ACHN (cell line): ENCODE measurements at places on chromosomes 6 and 20.

GRCh38 chr6:20202324-20202658 lies 10.0 kb downstream of the MBOAT1 start:
- no peak for DNase-seq

DNA sequence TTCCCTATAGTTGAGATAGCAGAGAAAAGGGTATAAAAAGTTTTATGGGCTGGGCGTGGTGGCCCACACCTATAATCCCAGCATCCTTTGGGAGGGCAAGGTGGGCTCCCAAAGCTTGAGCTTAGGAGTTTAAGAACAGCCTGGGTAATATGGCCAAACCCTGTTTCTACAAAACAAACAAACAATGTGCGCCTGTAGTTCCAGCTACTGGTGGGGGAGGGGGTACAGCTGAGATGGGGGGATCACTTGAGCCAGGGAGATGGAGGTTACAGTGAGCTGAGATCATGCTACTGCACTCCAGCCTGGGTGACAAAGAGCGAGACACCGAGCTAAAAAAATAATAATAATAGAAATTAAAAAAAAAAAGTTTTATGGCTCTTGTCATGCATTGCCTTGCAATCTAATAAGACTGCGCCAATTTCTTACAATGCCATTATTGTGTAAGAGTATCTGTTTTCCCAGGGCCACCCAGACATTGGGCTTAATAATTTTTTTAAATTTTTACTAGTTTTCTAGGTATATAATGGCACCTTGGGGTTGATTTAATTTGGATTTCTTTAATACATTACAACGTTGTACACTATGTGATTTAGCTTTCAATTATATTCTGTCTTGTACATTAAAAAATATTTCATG lies 3.9 kb downstream of the ACSS2 start:
- no peak for DNase-seq

- DNase-seq = peak; percentile 11
Observed at GRCh38 chr6:122405417-122405816, 6.0 kb downstream of the HSF2 start.

DNA sequence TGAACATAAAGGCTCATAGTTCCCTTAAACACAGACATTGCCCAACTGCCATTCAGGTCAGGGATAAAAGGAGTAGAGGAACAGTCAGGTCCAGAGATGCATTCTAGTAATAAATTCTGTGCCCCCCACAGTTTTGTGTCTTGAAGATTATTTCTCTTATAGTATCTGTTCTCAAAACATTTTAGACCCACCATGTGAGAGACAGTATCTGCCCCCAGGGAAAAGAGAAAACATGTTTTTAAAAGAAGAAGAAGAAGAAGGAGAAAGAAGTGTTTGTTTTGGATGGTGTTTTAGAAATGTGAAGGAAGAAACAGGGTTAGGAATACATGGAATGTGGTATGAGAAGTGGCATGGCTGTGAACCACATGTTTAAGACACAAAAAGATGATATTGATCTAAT lies 629.6 kb upstream of the EPHA7 start:
- no peak for DNase-seq

DNA sequence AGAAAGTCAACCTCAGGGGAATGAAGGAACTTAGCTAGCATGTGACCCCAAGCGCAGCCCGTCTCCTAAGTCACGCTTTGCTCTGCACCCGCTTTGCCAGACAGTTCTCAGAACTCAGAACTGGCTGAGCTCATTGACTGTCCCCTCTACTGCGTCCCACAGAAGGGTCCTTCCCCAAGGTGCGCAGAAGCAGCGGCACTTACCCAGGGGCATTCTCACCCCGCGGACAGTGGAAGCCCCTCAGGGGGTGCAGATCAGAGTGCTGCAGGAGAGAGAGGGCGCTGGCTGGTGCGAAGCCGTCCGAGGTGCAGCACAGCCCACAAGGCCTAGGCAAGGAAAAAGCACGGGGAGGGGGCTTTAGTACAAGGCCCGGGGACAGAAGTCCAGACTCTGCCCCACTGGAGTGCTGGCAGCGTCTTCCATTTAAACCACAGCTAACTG lies 807 bp downstream of the SNHG17 start:
- DNase-seq = no peak

- DNase-seq = no peak
Observed at GRCh38 chr6:41887331-41887751, 7.8 kb downstream of the USP49 start.

DNA sequence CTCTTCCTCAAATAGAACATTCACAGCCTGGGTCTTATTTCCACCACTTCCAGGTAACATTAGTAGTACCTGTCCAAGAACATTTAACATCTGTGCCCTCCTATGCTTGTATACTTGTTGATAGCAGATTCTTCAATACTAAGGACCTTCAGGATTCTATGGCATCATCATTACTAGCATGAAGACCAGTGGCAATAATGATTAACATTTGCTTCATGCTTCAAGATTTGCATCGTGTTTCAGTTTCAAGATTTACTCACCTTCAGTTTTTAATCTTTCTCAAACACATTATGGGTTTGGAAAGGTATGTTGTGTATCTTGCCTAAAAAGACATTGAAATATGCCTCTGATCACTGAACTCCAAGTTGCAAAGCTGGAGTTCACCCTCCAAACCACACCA lies 412.8 kb upstream of the NRSN1 start:
- no peak for DNase-seq

DNA sequence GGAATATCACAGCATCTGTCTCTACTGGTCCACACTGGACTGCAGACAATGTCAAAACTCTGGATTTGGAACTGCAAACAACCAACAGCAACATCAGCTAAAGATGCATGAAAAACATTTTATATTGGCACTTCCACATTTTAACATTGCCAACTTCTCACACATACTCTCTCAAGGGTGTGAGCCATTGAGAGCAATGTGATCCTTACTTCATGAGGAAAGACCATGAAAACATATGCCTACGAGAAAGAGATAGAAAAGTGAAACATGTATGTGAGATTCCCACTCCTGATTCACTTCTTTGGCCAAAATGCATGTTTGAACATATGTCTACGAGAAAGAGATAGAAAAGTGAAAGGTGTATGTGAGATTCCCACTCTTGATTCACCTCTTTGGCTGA lies 99.4 kb downstream of the COL12A1 start:
- DNase-seq = no peak

- DNase-seq = no peak
Observed at GRCh38 chr6:5713519-5713918, 293.2 kb downstream of the NRN1 start.

GRCh38 chr6:105263685-105264610 lies 84.1 kb upstream of the POPDC3 start:
- DNase-seq = no peak

DNA sequence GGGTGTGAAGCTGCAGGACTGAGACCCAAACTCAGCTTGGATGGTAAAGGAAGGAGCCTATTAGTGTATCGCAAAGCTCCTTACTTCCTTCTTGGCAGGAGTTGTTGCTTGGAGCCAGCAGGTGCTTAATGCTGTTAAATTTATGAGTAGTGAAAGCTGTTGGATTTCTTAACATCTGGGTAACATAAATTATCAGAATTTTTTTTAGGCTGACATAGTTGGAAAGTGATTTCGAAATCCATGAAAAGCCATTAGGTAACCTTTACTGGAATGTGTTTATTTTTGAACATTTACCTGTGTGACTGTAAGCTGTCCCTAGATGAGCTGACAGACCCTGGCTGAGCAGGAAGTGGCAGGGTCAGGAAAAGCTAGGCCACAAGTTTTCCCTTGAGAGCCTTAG lies 470.4 kb upstream of the SLC35B3 start:
- DNase-seq = no peak

GRCh38 chr6:126040826-126041225 lies 54.5 kb downstream of the TRMT11 start:
- DNase-seq = peak; percentile 73

- DNase-seq = peak; percentile 27
Observed at GRCh38 chr20:11098888-11099287, 425.1 kb upstream of the JAG1 start.

- peak; percentile 22 for DNase-seq
Observed at GRCh38 chr6:11769244-11769643, 9.4 kb downstream of the ADTRP start.

DNA sequence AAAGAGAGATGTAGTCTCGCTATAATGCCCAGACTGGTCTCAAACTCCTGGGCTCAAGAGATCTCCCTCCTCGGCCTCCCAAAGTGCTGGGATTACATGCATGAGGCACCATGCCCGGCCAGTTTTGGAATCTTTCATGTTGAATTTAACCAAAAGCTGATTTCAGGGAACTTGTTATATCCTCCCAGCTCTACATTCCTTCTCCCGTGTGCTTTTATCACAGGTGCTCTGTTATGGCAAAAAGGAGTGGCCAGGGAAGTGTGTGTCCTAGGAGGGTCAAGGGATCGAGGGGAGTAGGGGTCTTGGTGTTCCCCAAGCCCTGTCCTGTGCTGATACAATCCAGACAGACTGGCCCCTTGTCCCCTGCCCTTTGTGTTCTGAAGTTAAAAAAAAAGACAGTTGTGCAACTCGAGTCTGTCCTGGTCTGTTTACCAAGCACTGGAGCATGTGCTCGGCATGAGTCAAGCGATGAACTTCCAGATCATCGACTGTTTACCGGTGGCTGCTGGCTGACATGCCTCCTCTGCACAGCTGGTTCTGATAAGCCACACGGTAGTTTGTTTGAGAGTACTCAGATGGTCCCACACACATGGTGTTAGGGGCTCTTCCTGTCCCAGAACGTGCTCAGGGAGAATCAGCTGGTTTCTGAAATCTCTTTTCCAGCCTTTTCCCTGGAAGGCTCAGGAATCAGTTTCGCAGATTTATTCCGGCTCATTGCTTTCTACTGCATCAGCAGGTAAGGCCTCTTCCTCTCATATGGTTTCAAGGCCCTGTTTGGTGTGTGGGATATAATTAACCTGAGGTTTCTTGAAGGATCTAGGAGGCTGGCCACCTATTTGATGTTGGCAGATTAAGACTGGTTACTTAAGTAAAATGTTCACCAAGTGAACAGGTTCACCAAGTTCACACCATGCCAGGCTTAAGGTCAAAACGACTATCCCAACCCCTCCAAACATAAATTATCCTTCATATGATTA lies 52.6 kb upstream of the NAA20 start:
- peak; percentile 57 for DNase-seq

- DNase-seq = no peak
Observed at GRCh38 chr6:378090-378957, 13.2 kb upstream of the IRF4 start.

- no peak for DNase-seq
Observed at GRCh38 chr20:46341074-46342009, 33.0 kb upstream of the CDH22 start.

- DNase-seq = no peak
Observed at GRCh38 chr6:151071295-151071694, 168.5 kb upstream of the AKAP12 start.

- no peak for DNase-seq
Observed at GRCh38 chr20:46512943-46513844, at the start of gene ZNF334. TSS of gene ZNF334 (minus strand) at chr20:46513559. CDS start at chr20:46512102, 1,457 bp downstream.

GRCh38 chr6:129605967-129606366 lies 104.0 kb downstream of the ARHGAP18 start:
- no peak for DNase-seq

GRCh38 chr6:4371207-4371921 lies 236.0 kb upstream of the ECI2 start:
- no peak for DNase-seq

DNA sequence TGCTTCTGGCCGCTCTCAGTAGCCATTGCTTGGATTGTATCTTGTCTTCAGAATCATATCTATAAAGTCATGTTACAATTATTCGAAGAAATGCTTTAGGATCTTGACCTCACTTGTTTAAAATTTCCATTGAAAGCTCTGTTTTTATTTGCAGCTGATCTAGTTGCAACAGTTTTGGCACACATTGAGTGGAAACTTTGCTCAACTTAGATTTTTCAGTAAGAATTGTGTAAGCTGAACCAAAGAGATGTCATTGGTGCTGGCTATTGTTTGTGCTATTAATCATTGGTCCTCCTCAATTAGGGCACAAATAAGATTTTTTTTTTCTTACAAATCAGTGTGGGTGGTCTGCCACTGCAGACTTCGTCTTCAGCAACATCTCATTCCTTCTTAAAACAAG lies 649.2 kb downstream of the MMUT start:
- no peak for DNase-seq

- peak; percentile 42 for DNase-seq
Observed at GRCh38 chr6:10951675-10952282, 64.9 kb downstream of the SYCP2L start.

DNA sequence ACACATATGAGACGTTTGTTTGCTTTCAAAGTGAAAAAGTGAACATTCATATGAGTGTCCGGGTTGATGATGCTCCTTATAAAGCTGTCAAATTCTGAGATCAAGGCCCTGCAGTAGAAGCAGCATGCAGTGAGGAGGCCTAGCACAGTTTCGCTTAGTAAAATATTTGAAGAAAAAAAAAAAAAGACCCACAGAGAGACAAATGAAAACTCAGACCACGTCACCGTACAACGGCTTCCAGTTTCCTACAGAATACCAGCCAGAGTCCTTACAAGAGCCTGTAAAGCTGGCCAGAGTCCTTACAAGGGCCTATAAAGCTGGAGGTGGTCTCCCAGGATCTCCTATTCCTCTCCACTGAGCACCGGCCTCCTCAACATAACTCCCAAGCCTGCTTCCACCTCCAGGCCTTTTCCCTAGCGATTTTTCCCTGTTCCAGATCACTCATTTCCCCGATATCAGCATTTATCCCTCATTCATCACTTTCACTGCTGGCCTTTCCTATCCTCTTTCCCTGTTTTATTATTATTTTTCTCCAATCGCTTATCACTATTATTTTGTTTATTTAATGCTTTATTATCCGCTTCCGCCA lies 1.5 kb upstream of the HMGN4 start:
- peak; percentile 36 for DNase-seq

DNA sequence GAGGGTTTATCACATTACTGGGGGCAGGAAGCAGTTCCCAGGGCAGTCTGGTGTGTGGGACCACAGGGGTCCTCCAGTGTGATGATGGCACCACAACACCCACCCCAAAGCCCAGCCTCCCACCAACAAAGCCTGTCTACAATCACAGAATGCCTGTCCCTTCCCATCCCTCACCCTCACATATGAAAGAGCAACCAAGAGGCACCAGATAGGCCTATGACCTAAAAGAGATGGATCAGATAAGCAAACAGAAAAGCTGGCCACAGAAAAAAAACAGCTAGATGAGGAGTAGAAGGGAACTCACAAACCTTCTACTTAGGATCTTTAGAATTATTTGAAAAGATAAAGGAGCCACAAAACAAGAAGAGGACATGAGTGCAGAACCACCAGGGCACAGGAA lies 54.3 kb downstream of the SERAC1 start:
- DNase-seq = no peak

- no peak for DNase-seq
Observed at GRCh38 chr6:13511913-13512717, 24.7 kb upstream of the GFOD1 start.

DNA sequence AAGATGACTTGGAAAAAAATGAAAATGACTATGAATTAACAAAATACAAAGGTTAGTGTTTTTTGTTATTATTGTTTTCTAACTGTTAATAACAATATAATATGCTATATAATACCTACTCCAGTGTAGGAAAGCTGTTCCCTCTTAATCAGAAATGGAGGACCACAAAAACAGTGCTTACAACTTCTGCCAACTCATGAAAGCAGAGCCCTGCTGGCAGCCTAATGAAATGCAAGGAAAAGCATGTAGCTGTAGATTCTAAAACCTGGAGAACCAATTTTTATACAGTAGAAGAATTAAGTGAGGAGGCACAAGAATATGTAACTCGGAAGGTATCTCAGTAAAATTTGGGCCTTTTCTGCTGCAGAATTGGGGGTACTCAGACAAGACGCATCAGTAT lies 29.4 kb downstream of the PHIP start:
- DNase-seq = peak; percentile 58

GRCh38 chr6:96279084-96279483 lies 242.5 kb upstream of the UFL1 start:
- no peak for DNase-seq

GRCh38 chr20:19761841-19762240 lies 3.8 kb downstream of the RIN2 start:
- no peak for DNase-seq
